ENCODE measurements at places on chromosomes 5 and 9.

DNA sequence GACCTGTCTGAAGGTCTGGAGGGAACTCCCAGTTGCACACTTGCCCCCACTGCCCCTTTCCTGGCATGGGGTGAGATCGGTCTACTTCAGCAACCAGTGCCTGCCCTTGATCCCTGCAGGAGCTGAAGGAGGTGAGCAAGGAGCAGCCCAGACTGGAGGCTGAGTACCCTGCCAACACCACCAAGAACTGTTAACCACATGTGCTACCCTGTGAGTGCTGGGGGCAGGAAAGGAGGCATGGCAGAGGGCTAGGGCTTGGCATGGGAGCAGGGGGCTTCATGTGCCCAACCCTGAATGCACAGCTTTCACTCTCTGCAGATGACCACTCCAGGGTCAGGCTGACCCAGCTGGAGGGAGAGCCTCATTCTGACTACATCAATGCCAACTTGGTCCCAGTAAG, 17.3 kb upstream of the SPTLC1 start:
- H3K27me3 ChIP-seq, result peaks cover 12% of the 10 kb centered on the region
- H3K36me3 ChIP-seq, result no peaks in the 10 kb centered on the region
- DNase-seq, result no peak
- peaks cover 7% of the 10 kb centered on the region for H3K4me1 ChIP-seq

- H3K27me3 ChIP-seq, result peaks cover 4% of the 10 kb centered on the region
- no peak overlapping the region for H3K27ac ChIP-seq
- H3K36me3 ChIP-seq, result no peaks in the 10 kb centered on the region
- H3K4me1 ChIP-seq, result 0 out of 2 replicates have a peak, but pooled peaks cover 9% of the 10 kb centered on the region
Measured at GRCh38 chr5:134026521-134027287, 21.9 kb upstream of the VDAC1 start.

DNA sequence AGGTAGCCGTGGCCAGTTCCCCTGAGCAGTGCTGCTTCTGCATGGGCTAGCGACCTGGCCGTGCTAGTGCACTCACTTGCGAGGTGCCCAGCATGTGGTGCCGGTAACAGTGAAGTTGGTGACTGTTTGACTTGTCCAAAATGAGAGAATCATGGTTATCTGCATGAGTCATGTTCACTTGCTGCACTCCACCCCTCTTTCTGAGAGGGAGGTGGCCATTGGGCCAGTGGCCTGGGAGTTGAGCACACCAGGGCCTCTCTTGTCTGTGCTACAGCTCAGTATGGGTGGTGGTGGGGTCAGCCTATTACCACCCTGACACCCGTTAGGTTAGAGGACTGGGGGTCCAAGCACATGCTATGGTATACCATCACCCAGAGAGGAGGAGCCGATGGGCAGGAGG, 55.4 kb upstream of the GARNL3 start:
- H3K36me3 ChIP-seq, result no peaks in the 10 kb centered on the region
- no peak overlapping the region for H3K4me3 ChIP-seq

DNA sequence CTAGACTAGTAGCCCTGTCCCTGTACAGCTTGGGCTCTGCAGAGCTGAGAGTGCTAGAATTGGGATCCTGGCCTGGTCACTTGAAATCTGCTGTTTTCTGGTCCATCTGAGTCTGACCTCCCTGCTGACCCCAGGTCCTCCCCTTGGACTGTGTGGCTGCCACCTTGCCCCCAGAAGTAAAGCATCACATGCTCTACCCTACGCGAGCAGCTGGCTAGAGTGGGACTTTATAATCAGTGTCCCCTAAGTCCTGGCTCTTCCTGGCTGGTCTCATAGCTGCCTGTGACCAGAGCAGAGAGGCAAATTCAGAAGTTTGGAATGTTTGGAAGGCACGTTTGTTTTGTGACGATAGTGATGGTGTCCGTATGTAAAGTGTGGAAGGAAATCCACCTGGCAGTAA, 81.0 kb downstream of the ARHGEF28 start:
- H3K36me3 ChIP-seq, result peaks cover 3% of the 10 kb centered on the region
- H3K27ac ChIP-seq, result no peak overlapping the region
- no peak for DNase-seq
- no peak overlapping the region for H3K4me3 ChIP-seq
- no peaks in the 10 kb centered on the region for H3K4me1 ChIP-seq
- no peaks in the 10 kb centered on the region for H3K27me3 ChIP-seq

- no peak overlapping the region for H3K27ac ChIP-seq
- H3K36me3 ChIP-seq, result no peaks in the 10 kb centered on the region
- H3K4me1 ChIP-seq, result peaks cover 5% of the 10 kb centered on the region
- H3K4me3 ChIP-seq, result no peak overlapping the region
- no peaks in the 10 kb centered on the region for H3K27me3 ChIP-seq
- DNase-seq, result no peak
Measured at GRCh38 chr5:74579215-74579614, 61.3 kb downstream of the ENC1 start.

- H3K27ac ChIP-seq, result no peak overlapping the region
- no peak overlapping the region for H3K4me3 ChIP-seq
- H3K4me1 ChIP-seq, result peaks cover 3% of the 10 kb centered on the region
- no peak for DNase-seq
- peaks cover 9% of the 10 kb centered on the region for H3K36me3 ChIP-seq
Measured at GRCh38 chr9:114282926-114283325, 40.0 kb upstream of the ORM1 start.

DNA sequence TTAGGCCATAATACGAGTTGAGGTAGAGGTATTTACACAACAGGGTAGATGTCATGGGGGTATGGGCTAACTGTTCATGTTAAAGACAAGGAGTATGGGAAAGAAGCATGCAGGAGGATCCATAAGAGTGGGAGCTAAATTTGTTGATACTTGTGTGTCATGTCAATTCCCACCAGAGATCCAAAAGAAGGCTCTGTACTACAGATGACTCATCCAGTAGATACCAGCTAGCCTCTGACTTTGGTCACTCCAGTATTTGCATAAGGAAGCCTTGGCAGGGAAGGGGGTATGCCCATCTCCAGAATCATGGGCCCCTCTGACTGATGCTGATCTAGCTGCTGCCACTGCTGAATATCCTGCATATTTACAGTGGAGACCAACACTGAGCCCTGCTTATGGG, 743.7 kb upstream of the GRAMD2B start:
- H3K27me3 ChIP-seq, result no peaks in the 10 kb centered on the region
- H3K4me1 ChIP-seq, result peaks cover 7% of the 10 kb centered on the region
- no peak for DNase-seq
- no peak overlapping the region for H3K27ac ChIP-seq
- no peak overlapping the region for H3K4me3 ChIP-seq
- H3K36me3 ChIP-seq, result peaks cover 5% of the 10 kb centered on the region

- no peak overlapping the region for H3K4me3 ChIP-seq
- H3K27ac ChIP-seq, result no peak overlapping the region
- peaks cover 26% of the 10 kb centered on the region for H3K36me3 ChIP-seq
- H3K4me1 ChIP-seq, result no peaks in the 10 kb centered on the region
- DNase-seq, result no peak
- peaks cover 5% of the 10 kb centered on the region for H3K27me3 ChIP-seq
Measured at GRCh38 chr9:88915916-88916315, 75.4 kb upstream of the S1PR3 start.

- H3K4me1 ChIP-seq, result no peaks in the 10 kb centered on the region
- no peaks in the 10 kb centered on the region for H3K36me3 ChIP-seq
- H3K27ac ChIP-seq, result no peak overlapping the region
- no peak for DNase-seq
- no peaks in the 10 kb centered on the region for H3K27me3 ChIP-seq
Measured at GRCh38 chr5:133309984-133310621, 258.3 kb downstream of the HSPA4 start.

DNA sequence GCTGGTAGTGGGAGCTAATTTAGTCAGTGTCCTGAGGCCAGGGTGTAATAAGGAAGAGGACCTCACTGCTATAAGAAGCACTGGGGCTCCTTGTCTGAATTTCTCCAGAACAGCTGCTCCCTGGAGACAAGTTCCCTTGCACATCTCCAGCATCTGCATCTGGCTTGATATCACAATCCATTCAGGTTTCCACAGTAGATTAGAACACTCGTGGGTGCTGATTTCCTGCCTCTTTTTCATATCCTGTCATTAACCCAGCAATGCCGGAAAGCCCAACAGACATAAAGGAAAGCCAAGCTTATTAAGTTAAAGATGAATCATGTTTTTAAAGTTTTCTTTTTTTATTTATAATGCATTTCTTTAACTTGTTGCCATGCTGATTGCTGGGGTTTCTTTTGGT, 232.3 kb upstream of the WWC1 start:
- peaks cover 5% of the 10 kb centered on the region for H3K36me3 ChIP-seq
- no peak overlapping the region for H3K27ac ChIP-seq
- no peaks in the 10 kb centered on the region for H3K27me3 ChIP-seq
- H3K4me3 ChIP-seq, result no peak overlapping the region
- H3K4me1 ChIP-seq, result no peaks in the 10 kb centered on the region

- H3K4me1 ChIP-seq, result peaks cover 20% of the 10 kb centered on the region
- no peak overlapping the region for H3K4me3 ChIP-seq
- H3K27ac ChIP-seq, result 0 out of 2 replicates have a peak overlapping the region, but pooled peaks have one; percentile 4
- no peak for DNase-seq
Measured at GRCh38 chr5:94316916-94317838, 301.2 kb downstream of the KIAA0825 start.

DNA sequence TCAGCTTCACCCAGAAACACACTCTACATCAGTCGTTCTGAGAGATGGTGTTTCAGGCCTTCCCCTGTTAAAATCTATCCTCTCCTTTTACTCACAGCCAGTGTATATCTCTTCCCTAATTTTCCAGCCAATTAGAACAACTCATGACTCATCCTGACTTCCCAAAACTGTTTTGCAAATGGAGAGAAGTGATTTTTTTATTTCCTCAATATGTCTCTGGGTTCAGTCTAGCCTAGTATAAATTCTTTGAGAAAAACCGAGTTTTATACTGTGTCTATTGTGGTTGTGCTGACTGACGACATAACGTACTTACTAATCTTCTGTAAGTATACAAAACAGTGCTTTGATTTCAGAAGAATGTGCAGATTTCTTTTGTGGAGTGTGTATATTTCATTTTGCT, 28.4 kb upstream of the CAST start:
- DNase-seq, result no peak
- peaks cover 16% of the 10 kb centered on the region for H3K4me1 ChIP-seq
- no peak overlapping the region for H3K4me3 ChIP-seq
- no peaks in the 10 kb centered on the region for H3K27me3 ChIP-seq
- no peak overlapping the region for H3K27ac ChIP-seq

DNA sequence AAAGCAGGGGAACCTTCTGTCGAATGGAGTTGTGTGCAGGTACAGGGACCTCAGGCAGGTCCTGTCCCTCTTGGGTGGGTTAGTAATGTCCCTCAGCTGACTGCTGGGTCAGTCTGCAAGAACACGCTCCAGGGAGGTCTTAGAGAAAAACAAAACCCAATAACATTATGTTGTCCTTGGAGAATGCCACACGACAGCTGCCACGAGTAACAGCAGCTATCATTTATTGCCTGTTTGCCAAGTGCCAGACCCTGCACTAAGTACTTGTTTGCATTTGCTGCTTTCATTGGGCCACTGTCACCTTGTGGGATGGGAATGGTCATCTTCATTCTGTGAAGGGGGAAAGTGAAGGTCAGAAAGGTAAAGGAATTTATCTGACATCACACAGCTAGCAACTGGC, 310.3 kb downstream of the SLIT3 start:
- H3K27me3 ChIP-seq, result no peaks in the 10 kb centered on the region
- H3K4me1 ChIP-seq, result peaks cover 60% of the 10 kb centered on the region
- DNase-seq, result no peak
- no peak overlapping the region for H3K27ac ChIP-seq
- no peaks in the 10 kb centered on the region for H3K36me3 ChIP-seq

DNA sequence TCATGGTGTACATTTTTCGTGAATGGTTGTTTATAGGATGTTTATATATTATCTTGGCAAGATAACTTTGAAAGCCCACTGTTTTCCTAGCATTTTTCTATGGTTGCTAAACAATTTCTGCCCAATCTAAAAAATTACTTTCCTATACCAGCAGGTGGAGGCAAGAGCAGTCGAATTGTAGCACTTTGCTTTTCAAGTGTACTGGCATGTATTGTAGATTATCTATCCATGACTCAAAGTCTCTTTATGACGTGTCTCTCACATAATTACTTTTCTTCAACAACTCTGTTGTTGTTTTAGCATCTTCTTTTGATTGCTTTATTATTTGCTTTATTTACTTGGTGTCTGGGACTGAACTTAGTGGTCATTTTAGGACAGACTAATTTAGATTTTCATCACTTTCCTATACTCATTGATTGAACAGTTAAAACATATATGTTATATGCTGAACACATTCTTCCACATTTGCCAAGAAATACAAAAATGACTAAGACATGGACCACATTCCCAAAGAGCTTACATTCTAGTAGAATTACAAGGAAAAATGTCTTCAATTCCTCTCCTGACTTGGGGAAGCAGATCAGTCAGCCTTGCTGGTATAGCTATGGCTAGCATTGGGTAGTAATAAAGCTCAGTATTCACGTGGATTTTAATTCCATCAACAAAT, 20.7 kb downstream of the NLN start:
- no peak overlapping the region for H3K4me3 ChIP-seq
- no peak overlapping the region for H3K27ac ChIP-seq
- H3K27me3 ChIP-seq, result no peaks in the 10 kb centered on the region
- no peaks in the 10 kb centered on the region for H3K4me1 ChIP-seq
- no peak for DNase-seq

DNA sequence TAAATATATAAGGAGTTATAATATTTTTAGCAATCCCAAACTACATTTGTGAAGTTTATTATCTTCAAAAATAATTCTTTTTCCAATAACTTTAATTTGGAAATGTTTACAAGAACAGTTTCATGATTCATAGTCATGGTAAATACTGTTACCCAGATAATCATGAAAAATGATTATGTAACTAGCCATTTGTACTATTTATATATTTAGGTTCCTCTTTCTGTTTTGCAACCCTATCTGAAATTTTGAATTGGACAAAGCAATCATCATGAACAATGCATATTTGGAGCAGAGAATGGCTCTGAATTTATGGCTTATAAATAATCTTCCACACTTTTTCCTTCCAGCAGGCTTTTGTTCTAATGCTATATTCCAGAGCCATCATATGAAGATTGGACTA, 499.7 kb downstream of the SLCO4C1 start:
- no peak overlapping the region for H3K4me3 ChIP-seq
- DNase-seq, result no peak
- peaks cover 11% of the 10 kb centered on the region for H3K27me3 ChIP-seq
- H3K27ac ChIP-seq, result no peak overlapping the region
- H3K36me3 ChIP-seq, result no peaks in the 10 kb centered on the region

- peaks cover 11% of the 10 kb centered on the region for H3K4me1 ChIP-seq
- H3K4me3 ChIP-seq, result no peak overlapping the region
- H3K36me3 ChIP-seq, result peaks cover 7% of the 10 kb centered on the region
- H3K27ac ChIP-seq, result no peak overlapping the region
Measured at GRCh38 chr5:143536364-143536763, 132.9 kb upstream of the NR3C1 start.

GRCh38 chr5:139403418-139403786, 487 bp downstream of the SPATA24 start:
- peak overlapping the region; percentile 100 for H3K27ac ChIP-seq
- H3K27me3 ChIP-seq, result no peaks in the 10 kb centered on the region
- H3K4me1 ChIP-seq, result peaks cover 16% of the 10 kb centered on the region
- DNase-seq, result no peak
- H3K4me3 ChIP-seq, result peak overlapping the region; percentile 94

GRCh38 chr9:113547501-113547900, 84.0 kb downstream of the RGS3 start:
- no peak overlapping the region for H3K4me3 ChIP-seq
- H3K27me3 ChIP-seq, result no peaks in the 10 kb centered on the region
- H3K27ac ChIP-seq, result no peak overlapping the region

- DNase-seq, result no peak
- H3K4me3 ChIP-seq, result no peak overlapping the region
- peaks cover 3% of the 10 kb centered on the region for H3K4me1 ChIP-seq
- H3K27me3 ChIP-seq, result no peaks in the 10 kb centered on the region
- no peak overlapping the region for H3K27ac ChIP-seq
- H3K36me3 ChIP-seq, result no peaks in the 10 kb centered on the region
Measured at GRCh38 chr9:14021871-14022525, 291.9 kb downstream of the NFIB start.
